ENCODE measurements at places on chromosomes 2 and 18. TPM values are rescaled to one million over a fixed set of nuclear protein-coding genes. Genes with fewer than 3 reads are reported as not detected.

Gene TEX44
- total RNA-seq, result not detected

Gene LAMA3
- 0.67 TPM for total RNA-seq

Gene CFC1
- total RNA-seq, result not detected

Gene MATN3
- total RNA-seq, result 0.34 TPM

Gene HTR2B
- 0.13 TPM for total RNA-seq

Gene CLEC4F
- not detected for total RNA-seq

Gene CPSF3
- total RNA-seq, result 96.8 TPM

Gene SLC8A1
- 36.4 TPM for total RNA-seq

Gene MC4R
- not detected for total RNA-seq

All from SK-MEL-5 (cell line).